NCI-H1930 (cell line): ENCODE measurements at places on chromosomes 12 and 14.

DNA sequence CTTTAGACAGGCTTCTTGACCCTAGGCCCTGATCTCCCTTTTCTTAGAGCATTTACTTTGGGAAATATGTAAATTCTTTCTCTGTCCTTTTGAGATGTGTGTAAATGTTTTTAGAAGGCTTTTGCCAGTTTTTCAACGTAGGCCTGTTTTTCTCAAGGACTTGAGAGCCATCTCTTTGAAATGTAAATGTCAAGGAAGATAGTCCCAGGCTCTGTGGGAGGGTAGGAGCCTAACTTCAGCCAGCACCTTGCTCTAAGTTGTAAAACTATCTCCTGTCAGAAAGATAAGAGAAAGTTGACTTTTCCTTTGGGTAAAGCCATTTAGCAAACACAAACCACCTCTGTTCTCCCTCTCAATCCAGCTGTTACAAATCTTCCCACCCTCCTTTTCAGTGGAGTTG is 219.8 kb downstream of the RPS29 start:
- no peak for DNase-seq

GRCh38 chr12:26122061-26122680 is 2.7 kb downstream of the BHLHE41 start:
- no peak for DNase-seq

DNA sequence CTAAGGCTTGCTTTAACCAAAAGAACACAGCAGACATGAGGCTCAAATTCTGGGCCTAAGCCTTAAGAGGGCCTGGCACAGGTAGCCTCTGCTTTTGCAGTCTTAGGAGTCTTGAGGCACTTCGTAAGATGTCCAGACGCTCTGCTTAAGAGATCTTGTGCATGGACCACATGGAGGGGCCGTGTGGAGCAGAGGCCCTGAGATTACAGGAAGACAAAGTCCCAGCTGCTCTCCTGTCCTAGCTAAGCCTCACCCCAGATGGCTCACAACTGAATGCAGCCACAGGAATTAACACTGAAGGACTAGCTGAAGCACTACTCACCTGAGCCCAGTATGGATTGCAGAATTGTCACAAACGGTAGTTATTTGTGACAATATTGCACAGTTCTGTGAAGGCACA is 446.0 kb downstream of the PDZRN4 start:
- DNase-seq = no peak

DNA sequence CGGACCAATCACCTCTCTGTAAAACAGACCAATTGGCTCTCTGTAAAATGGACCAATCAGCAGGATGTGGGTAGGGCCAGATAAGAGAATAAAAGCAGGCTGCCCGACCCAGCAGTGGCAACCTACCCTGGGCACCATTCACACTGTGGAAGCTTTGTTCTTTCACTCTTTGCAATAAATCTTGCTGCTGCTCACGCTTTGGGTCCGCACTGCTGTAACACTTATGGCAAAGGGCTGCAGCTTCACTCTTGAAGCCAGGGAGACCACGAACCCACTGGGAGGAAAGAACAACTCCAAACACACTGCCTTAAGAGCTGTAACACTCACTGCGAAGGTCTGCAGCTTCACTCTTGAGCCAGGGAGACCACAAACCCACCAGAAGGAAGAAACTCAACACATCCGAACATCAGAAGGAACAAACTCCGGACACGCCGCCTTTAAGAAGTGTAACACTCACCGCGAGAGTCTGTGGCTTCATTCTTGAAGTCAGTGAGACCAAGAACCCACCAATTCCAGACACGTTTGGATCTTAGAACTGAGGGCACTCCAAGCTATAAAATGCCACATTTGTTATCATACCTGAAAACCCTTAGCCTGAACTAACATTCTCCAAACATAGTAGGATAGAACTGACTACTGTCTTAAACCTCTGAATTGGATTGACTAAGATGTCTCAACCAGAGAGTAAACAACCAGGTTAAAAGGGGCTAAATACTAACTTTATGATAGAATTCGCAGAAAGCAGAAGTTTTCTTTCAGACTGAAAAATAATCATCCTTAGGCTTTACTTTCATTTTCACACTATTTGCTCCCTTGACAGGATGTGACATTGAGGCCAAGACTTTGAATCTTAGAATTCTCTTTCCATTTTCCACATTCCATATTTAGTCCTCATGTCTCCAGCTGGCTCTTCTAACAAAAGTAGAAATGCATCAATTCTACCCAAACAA is 33.6 kb downstream of the CDKL1 start:
- DNase-seq = no peak

DNA sequence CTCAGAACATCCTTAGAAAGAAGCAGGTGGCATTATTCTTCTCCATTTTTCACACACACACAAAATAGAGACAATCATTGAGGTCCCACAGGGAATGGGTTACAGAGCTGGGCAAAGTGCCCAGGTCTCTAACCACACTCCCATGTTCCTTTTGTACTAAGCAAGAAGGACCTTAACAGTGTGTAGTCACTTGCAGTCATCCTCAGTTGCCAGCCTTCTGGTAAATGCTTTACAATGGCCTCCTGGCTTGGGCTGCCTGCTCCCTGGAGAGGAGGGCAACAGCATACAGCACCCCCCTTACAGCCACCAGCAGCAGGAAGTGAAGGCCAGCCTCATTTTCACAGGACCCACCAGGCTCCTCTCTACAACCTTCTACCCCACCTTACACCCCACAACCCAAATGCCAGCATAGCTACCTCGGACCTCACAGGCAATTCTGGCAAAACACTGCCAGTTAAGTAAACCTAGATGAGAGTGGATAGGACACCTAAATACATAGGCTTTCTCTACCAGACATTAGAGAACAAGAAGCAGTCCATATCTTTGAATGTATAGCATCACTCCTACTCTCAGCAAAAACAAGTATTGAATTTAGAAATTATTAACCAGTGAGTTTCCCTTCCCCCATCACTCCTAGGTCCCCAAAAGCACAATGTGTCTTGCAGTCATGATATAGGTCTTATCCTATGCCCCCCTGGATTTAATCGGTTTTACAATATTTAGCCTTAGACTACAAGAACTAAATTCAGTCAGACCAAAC is 88.1 kb downstream of the PPP2R5E start:
- no peak for DNase-seq

DNA sequence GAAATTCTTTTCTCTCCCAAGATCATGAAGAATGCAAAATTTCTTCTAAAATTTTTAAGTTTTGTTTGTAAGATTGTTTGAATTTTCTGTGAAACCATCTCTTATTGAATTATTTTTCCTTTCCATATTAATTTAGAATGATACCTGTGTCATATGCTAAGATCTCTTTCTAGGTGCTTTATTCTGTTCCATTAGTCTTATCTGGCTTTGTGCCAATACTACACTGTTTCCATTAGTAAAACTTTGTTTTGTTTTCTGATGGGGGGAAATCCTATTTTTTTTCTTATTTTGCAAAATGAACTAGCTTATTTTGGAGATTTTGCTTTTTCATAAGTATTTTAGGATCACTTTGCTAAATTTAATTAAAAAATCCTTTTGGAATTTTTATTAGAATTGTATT is 193.9 kb downstream of the FUT8 start:
- no peak for DNase-seq

- DNase-seq = no peak
Observed at GRCh38 chr14:104110491-104111209, 25.1 kb downstream of the ASPG start.

DNA sequence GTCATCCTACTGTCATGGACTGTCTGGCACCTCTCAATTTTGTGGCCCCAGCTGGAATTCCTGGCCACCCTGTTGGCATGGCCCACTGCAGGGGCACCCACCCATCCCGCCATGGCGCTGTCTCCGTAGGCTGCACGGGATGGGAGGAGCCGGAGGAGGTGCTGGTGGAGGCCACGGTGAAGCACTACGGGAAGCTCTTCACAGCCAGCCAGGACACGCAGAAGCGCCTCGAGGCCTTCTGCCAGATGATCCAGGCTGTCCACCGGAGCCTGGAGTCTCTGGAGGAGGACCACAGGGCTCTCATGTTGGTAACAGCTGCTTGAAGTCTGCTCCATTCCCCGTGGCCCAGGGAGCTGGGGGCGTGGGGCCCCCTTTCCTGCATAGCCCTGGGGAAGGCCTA is 3.9 kb downstream of the CCDC197 start:
- no peak for DNase-seq

DNA sequence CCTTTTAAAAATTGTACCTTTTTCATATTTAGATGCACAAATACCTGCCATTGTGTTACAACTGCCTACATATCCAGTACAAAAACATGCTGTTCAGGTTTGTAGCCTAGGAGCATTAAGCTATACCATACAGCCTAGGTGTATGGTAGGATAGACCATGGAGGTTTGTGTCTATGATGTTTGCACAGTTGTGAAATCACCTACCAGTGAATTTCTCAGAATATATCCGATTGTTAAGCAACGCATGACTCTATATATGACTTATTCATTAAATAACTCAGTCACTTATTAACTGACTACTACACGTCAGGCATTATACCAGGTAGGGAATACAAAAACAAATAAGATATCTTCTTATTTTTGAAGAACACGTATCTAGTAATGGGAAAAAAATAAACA is 26.2 kb upstream of the ETNK1 start:
- no peak for DNase-seq

- peak; percentile 58 for DNase-seq
Observed at GRCh38 chr12:106223485-106224354, 24.1 kb downstream of the CKAP4 start.

- DNase-seq = no peak
Observed at GRCh38 chr12:93173178-93173957, 204.4 kb upstream of the NUDT4 start.

DNA sequence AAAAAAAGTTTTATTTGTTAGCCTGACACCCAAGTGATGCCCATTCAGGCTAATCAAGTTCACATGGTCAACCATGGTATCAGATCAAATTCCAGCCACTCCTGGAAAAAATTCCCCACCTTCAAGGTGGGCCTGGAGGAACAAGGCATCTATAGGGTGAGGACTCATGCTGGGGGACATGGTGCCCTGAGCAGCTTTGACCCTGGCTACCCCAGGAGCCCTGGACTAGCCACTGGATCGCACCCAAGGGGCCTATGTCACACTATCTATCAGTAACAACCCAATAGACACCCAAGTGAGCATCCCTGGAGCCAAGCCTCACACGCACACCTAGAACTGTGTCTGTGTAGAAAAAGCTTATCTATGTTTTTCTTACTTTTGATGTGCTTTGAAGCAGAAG is 4.1 kb upstream of the NCOR2 start:
- DNase-seq = no peak

DNA sequence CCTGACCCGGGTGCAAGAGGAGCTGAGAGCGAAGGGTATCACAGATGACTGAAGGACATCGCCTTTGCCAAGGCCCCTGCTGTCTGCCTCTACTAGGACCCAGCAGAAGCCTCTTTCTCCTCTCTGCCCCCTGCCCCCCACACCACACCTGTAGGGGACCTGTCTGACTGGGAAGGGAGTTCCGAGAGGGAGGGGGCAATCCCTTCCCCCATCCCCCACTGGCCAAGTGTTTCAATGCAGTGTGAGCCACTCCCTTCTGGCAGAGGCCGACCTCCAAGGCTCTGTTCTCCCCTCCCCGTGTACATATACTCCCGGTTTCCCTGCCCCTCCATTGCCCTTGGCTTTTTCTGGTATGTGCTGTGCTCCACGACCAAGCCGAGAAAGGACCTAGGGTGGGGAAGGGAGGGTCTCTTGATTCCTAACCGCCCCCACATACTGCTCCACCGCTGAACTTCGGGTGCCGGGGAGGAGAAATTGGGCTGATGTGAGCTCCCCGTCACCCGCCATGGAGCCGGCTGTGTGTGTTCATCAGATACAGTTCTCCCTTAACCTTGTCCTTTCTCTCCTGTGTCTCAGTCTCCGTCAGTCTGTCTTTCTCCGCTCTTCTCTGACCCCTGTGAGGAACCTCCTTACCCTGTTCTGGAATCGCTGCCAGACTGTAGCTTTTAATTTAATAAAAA is 2.0 kb upstream of the ARHGEF25 start:
- no peak for DNase-seq

DNA sequence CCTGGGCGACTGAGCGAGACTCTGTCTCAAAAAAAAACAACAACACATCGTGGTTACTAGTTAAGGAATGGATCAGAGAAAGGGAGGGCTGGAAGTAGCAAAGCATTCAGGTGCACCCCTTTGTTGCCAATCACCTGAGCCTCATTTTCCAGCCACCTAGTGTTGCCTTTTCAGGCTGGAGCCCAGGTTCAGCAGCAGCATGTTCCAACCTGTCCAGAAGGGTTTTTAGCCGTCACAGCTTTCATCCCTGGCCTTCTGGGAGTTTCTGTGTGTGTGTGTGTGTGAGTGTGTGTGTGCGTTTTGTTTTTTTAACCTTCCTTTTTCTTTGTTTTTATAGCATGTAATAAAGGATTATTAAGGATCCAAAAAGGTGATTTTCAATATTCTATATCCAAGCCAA is 121.1 kb upstream of the ATF1 start:
- DNase-seq = no peak

- no peak for DNase-seq
Observed at GRCh38 chr14:86038387-86039042, 508.6 kb downstream of the FLRT2 start.

DNA sequence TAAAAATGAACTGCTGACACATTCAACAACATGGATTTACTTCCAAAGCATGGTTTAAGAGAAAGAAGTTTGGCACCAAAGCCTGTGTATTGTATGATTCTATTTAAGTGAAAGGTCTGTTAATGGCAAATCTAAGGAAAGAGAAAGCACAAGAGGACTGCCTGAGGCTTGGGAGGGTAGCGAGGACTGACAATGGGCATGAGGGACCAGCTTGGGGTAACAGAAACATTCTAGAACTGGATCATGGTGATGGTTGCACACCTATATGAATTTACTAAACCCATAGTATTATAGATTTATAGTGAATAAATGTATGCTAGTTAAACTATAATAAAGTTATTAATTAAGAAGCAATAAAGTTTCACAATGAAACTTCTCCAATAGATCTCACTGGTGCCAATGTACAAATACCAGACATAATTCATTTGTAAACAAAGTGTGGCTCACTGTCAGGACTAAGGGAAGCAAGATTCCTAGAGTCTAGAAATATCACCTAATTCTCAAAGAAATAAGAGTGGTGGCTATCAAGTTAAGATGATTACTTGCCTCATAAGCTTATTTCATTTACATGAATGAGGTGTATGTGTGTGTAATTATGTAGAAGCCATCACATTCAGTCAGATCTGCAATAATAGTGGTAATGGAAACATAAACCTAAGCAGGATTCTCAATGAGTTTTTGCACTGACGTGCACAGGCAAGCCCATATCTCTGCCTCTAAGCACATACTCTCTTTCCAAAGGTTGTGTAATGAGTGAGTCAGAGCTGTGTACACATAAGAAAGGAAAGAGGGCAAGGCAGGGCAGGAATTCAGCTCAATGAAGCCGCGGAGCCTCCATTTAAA is 353.4 kb downstream of the KCNH5 start:
- DNase-seq = peak; percentile 61

- no peak for DNase-seq
Observed at GRCh38 chr14:95651821-95652583, 34.2 kb upstream of the TCL1B start.

- DNase-seq = no peak
Observed at GRCh38 chr14:103550451-103551337, 11.8 kb downstream of the BAG5 start.
